ENCODE measurements at places on chromosomes 7 and 10. TPM values are rescaled to one million over a fixed set of nuclear protein-coding genes. Genes with fewer than 3 reads are reported as not detected.

Gene ZNF425
- 7.1 TPM for total RNA-seq

Gene GIGYF1
- total RNA-seq = 21.3 TPM

Gene NET1
- total RNA-seq = 43.5 TPM

Gene SDK1
- total RNA-seq = 4.2 TPM

Gene ZNF365
- total RNA-seq = 11.0 TPM

Gene FAM25A
- total RNA-seq = not detected

Gene BAMBI
- total RNA-seq = 45.4 TPM

Gene CLCN1
- total RNA-seq = not detected

Gene AASS
- total RNA-seq = 13.9 TPM

DNA sequence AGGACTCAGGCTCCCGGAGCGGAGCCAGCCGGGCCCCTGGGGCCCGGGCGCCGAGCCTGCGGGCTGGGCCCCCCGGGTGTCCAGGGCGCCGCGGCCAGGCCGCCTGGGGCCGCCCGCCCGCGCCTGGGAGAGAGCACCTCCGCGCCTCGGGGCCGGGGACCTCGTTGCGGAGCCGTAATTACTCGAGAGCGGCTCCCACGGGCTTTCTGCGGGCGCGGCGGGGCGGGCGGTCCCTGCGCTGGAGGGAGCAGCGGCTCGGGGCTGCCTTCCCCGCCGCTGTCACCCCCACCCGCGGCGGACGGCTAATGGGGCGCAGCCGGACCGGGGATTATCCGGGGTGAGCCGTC, 1.5 kb downstream of the GNB2 start:
- no peak for DNase-seq
- no peaks in the 10 kb centered on the region for H3K27me3 ChIP-seq
- H3K4me3 ChIP-seq = peak overlapping the region; percentile 83
- H3K36me3 ChIP-seq = no peaks in the 10 kb centered on the region

- H3K27me3 ChIP-seq = no peaks in the 10 kb centered on the region
- no peak for DNase-seq
- H3K4me1 ChIP-seq = no peaks in the 10 kb centered on the region
- H3K4me3 ChIP-seq = no peak overlapping the region
- no peak overlapping the region for H3K27ac ChIP-seq
Observed at GRCh38 chr10:80526218-80526617, 11.5 kb upstream of the SH2D4B start.

GRCh38 chr10:131983780-131984179, 2.1 kb upstream of the BNIP3 start:
- peaks cover 17% of the 10 kb centered on the region for H3K4me1 ChIP-seq
- no peaks in the 10 kb centered on the region for H3K36me3 ChIP-seq
- H3K4me3 ChIP-seq = no peak overlapping the region
- no peak overlapping the region for H3K27ac ChIP-seq
- H3K27me3 ChIP-seq = no peaks in the 10 kb centered on the region

- no peaks in the 10 kb centered on the region for H3K27me3 ChIP-seq
- no peaks in the 10 kb centered on the region for H3K4me1 ChIP-seq
- DNase-seq = no peak
- no peaks in the 10 kb centered on the region for H3K36me3 ChIP-seq
- no peak overlapping the region for H3K4me3 ChIP-seq
Observed at GRCh38 chr7:104487642-104488041, 159.2 kb downstream of the LHFPL3 start.

DNA sequence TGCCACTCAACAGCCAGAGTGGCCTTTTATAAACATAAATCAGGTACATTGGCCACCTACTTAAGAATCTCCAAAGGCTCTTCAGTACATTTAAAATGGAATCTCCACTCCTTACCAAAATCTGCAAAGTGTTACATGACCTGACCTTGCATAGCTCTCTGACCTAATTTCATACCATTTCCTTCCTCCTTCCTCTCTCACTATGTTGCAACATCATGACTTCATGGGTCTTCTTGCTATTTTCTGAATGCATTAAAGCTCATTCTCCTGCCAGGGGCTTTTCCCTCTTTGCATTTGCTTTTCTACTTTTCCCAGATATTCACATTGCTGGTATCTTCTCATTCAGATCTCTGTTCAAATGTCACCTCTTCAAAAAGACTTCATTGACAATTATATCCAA, 22.1 kb upstream of the PPP1R17 start:
- DNase-seq = no peak
- H3K27ac ChIP-seq = no peak overlapping the region
- no peaks in the 10 kb centered on the region for H3K4me1 ChIP-seq
- H3K36me3 ChIP-seq = no peaks in the 10 kb centered on the region
- no peak overlapping the region for H3K4me3 ChIP-seq
- no peaks in the 10 kb centered on the region for H3K27me3 ChIP-seq

GRCh38 chr10:67433276-67433675, 262.7 kb downstream of the CTNNA3 start:
- H3K27me3 ChIP-seq = no peaks in the 10 kb centered on the region
- DNase-seq = no peak
- no peaks in the 10 kb centered on the region for H3K36me3 ChIP-seq
- no peak overlapping the region for H3K27ac ChIP-seq
- H3K4me3 ChIP-seq = no peak overlapping the region
- no peaks in the 10 kb centered on the region for H3K4me1 ChIP-seq

DNA sequence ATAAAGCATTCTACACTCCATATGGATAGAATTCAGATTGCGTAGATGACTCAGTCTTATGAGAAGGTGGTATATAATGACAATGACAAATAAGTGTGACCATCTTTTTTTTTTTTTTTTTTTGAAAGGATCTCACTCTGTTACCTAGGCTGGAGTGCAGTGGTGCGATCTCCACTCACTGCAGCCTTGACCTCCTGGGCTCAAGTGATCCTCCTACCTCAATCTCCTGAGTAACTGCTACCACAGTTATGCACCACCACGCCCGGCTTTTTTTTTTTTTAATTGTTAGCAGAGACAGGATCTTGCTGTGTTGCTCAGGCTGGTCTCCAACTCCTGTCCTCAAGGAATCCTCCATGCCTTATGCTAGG, 43.2 kb upstream of the NRP1 start:
- no peaks in the 10 kb centered on the region for H3K27me3 ChIP-seq
- H3K4me1 ChIP-seq = peaks cover 24% of the 10 kb centered on the region
- peak; percentile 73 for DNase-seq
- H3K27ac ChIP-seq = peak overlapping the region; percentile 67

GRCh38 chr10:32454148-32454547, 8.2 kb downstream of the CCDC7 start:
- no peaks in the 10 kb centered on the region for H3K36me3 ChIP-seq
- H3K27ac ChIP-seq = no peak overlapping the region
- no peak for DNase-seq
- no peaks in the 10 kb centered on the region for H3K27me3 ChIP-seq
- no peaks in the 10 kb centered on the region for H3K4me1 ChIP-seq
- H3K4me3 ChIP-seq = no peak overlapping the region

DNA sequence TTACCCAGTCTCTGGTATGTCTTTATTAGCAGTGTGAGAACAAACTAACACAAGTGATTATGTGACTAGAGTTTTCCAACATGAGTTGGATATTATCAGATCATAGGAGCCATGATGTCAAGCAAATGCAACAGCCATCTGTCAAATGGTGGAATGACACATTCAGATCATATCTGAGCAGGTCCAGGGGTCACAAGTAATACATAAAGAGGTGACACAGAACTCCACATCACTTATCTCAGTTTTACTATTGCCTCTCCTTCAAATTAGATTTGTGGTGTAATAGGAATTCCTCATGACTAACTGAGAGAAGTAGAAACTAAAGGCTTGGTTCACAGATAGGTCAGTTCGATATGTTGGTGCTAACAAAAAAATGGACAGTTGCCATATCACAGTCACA, 12.2 kb upstream of the SAMD9L start:
- no peak overlapping the region for H3K4me3 ChIP-seq
- peak; percentile 61 for DNase-seq
- no peaks in the 10 kb centered on the region for H3K36me3 ChIP-seq
- H3K27ac ChIP-seq = no peak overlapping the region
- no peaks in the 10 kb centered on the region for H3K27me3 ChIP-seq

DNA sequence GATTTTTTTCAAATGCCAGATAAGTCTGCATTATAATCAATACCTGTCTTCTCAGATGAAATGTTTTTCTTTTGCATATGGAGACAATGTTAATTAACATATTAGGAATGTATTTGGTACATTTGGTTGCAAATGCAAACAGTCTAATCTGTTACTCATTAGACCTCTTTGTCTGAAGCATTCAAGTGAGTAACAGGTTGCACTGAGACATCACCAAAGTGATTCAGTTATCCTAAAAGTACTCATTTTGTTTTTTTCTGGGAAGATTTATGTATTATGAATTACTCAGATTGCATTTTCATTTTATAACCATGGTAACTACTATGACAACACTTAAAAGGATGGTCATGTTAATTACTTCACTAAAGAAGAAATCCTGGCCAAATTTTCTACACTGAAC, 513.6 kb downstream of the HTR7 start:
- no peaks in the 10 kb centered on the region for H3K27me3 ChIP-seq
- H3K4me3 ChIP-seq = no peak overlapping the region
- DNase-seq = peak; percentile 26
- H3K4me1 ChIP-seq = no peaks in the 10 kb centered on the region

DNA sequence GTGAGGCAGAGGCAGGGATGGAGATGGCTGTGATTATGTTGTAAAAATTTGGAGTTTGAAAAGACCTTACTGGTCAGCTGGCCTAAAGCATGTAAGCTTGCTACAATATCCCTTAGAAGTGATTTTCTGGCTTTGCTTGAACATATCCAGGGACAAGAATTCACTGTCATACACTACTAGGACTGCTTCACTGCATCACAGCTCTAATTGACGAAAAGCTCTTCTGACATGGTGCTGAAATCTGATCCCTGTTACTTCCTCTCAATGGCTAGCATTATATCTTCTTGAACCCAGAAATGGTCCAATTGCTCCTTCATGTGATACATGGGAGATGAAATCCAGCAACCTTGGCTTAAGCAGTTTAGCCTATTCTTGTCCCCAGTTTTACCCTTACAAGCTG, 197.7 kb upstream of the HPS1 start:
- H3K4me3 ChIP-seq = no peak overlapping the region
- H3K27ac ChIP-seq = no peak overlapping the region
- H3K4me1 ChIP-seq = no peaks in the 10 kb centered on the region
- DNase-seq = no peak

DNA sequence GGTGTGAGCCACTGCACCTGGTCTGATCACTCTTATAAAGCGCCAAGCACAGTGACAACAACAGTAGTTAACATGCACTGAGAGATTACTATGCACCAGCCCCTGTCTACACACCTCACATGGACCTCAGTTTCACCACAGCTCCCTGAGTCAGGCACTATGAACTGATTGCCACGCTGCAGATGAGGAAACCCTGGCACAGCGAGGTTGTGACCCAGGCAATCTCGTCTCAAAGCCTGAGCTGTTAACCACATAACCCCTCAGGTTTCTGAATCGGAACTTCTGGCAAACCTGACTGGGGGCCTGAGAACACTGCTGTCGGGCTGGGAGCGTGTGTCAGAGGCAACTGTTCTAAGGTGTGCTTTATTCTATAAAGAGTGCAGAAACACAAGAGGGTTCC, 150.8 kb downstream of the RNF216 start:
- DNase-seq = no peak
- H3K27ac ChIP-seq = peak overlapping the region; percentile 37
- no peaks in the 10 kb centered on the region for H3K27me3 ChIP-seq
- no peak overlapping the region for H3K4me3 ChIP-seq

- no peaks in the 10 kb centered on the region for H3K36me3 ChIP-seq
- H3K27me3 ChIP-seq = no peaks in the 10 kb centered on the region
- no peak overlapping the region for H3K27ac ChIP-seq
- DNase-seq = peak; percentile 29
- H3K4me1 ChIP-seq = peaks cover 17% of the 10 kb centered on the region
Observed at GRCh38 chr7:46934198-46934825, 647.6 kb downstream of the TNS3 start.
